ENCODE measurements at places on chromosomes 5 and 9. TPM values are rescaled to one million over a fixed set of nuclear protein-coding genes. Genes with fewer than 3 reads are reported as not detected.
A peak's percentile ranks its signal among the peaks of the same experiment; 100 is the strongest.

MCIDAS gene
- not detected for total RNA-seq

MRRF gene
- 29.9 TPM for total RNA-seq

GRCh38 chr5:93279296-93279963 lies 301.6 kb downstream of the NR2F1-AS1 start:
- no peak for DNase-seq

PLPPR1 gene
- not detected for total RNA-seq

SLC25A2 gene
- 0.73 TPM for total RNA-seq

DNA sequence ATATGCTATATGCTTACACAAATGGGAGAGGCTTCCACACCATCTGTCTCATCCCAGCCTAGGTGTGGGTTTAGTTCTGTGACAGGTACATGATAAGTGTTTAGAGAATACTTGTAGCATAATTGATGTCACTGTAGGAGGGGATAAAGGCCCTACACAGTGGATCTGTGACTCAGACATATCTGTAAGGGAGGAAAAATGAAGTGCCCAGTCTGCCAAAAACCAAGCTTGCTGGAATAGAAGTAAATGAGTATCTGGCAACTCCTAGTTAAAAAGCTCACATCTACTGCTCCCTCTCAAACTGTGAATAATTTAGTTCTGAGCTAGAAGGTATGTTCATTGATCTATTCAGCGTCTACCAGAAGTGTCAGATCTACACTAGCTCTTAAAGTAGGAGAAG lies 38.9 kb upstream of the FAM174A start:
- no peak for DNase-seq

GRCh38 chr5:139787568-139788293 lies 7.9 kb upstream of the PSD2 start:
- DNase-seq, result peak; percentile 85

- DNase-seq, result no peak
Observed at GRCh38 chr5:118953652-118954005, 34.7 kb downstream of the DTWD2 start.
